ENCODE measurements at places on chromosomes 13 and 19. TPM values are rescaled to one million over a fixed set of nuclear protein-coding genes. Genes with fewer than 3 reads are reported as not detected.

- peak; percentile 30 for DNase-seq
These were observed 1.7 kb upstream of the SLITRK5 start for GRCh38 chr13:87669379-87669978.

GRCh38 chr13:39415008-39415802, 187.8 kb downstream of the LHFPL6 start:
- DNase-seq, result peak; percentile 50

GRCh38 chr13:46031581-46032263, 20.8 kb downstream of the ZC3H13 start:
- no peak for DNase-seq

GRCh38 chr19:19821366-19821951, at the start of gene ZNF506:
Gene ZNF506 (minus strand): TSS chr19:19821750. CDS start chr19:19821603, 147 bp downstream.
- DNase-seq, result peak; percentile 97

GRCh38 chr19:16624236-16624635, 3.8 kb downstream of the MED26 start:
- DNase-seq, result no peak

GRCh38 chr13:25286308-25286968, 850 bp downstream of the MTMR6 start:
- DNase-seq, result no peak

- no peak for DNase-seq
These were observed 6.0 kb downstream of the FAM187B start for GRCh38 chr19:35222373-35223015.

- DNase-seq, result no peak
These were observed 43.9 kb downstream of the RCBTB2 start for GRCh38 chr13:48488995-48489394.

- no peak for DNase-seq
These were observed 9.1 kb downstream of the CDADC1 start for GRCh38 chr13:49256841-49257240.

DNA sequence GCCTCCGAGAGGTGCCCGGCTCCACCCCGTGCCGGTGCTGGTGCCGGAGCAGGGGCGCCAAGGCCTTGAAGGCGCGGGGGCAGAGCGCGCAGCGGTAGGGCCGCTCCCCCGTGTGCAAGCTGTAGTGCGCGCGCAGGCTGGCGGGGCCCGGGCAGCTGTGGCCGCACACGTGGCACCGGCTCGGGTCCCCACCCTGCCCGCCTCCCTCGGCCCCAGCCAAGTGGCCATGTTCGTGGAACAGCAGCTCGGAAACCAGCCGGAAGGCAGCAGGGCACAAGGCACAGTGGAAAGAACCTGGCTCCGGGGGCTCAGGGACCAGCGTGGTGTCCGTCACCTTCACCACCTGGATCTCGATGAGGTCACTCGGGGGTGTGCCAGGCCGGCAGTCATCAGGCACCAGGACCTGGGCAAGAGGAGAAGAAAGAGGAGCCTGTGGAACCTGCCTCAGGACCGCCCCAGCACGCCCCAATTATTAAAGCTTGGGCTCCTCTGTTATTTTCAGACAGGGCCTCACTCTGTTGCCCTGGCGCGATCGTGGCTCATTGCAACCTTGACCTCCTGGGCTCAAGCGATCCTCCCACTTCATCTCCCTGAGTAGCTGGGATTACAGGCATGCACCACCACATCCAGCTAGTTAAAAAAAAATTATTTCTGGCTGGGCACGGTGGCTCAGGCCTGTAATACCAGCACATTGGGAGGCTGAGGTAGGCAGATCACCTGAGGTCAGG, 2.0 kb downstream of the ZNF784 start:
- DNase-seq, result no peak

- no peak for DNase-seq
These were observed 15.5 kb downstream of the SLC25A30 start for GRCh38 chr13:45402641-45403040.

DNA sequence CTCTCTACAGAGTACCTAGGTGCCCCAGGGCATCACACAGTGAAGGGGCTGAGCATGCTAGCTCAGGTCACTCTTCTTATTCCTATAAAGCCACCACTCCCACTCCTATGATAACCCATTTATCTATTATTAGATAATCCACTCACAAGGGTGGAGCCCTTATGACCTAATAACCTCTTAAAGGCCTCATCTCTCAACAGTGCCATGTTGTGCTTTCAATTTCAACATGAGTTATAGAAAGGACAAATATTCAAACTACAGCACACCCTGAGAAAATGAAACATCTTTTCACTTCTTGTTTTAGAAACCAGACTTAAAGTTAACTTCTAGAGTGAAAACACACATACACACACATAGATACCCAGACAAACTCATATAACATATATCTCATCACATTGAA, 1494.9 kb upstream of the MIR17HG start:
- DNase-seq, result no peak

- peak; percentile 74 for DNase-seq
These were observed 3.9 kb upstream of the ZNF135 start for GRCh38 chr19:58054901-58055874.

DNA sequence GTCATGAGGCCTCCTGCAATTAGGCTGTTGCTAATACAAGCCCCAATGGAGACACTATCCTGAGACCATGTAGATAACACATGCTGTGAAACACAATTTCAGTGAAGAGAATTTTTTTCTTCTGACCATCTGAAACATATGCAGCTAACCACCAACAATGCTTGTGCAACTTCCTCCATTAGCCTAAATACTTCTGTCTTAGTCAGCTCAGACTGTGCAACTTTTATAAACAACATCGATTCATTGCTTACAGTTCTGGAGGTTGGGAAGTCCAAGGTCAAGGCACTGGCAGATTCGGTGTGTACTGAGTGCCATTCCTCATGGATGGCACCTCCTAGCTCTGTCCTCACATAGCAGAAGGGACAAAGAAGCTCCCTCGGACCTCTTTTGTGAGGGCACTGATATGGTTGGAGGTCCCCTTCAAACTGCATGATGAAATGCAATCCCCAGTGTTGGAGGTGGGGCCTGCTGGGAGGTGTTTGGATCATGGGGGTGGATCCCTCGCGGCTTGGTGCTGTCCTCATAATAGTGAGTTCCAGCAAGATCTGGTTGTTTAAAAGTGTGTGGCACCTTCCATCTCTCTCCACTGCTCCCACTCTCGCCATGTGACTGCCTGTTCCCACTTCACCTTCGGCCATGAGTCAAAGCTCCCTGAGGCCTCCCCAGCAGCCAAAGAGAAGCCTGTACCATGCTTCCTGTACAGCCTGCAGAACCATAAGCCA, 27.7 kb downstream of the STK24 start:
- DNase-seq, result no peak

- DNase-seq, result no peak
These were observed 656 bp upstream of the ZNF324 start for GRCh38 chr19:58466089-58466759.

GRCh38 chr19:11205939-11206570, 8.7 kb upstream of the KANK2 start:
- DNase-seq, result no peak

DNA sequence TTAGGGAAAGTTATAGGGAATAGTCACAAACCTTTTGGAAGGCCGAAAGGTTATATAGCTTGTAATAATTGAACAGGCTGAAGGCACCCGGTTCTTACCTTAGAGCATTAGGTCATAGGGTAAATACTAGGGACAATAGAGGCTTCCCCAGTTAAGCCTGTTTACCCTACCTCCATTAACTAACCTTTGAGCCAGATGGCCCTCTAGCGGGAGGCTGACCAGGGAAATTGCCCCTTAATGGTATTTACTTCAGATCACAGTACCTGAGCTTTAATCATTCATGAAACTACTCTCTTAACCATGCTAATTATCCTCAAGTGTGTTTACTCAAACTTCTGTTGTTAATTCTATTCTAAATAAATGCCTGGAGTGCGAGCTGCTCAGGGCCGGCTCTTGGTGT, 20.4 kb upstream of the ZNF83 start:
- DNase-seq, result no peak

- DNase-seq, result no peak
These were observed 473.5 kb downstream of the GPC6 start for GRCh38 chr13:93700115-93700514.

DNA sequence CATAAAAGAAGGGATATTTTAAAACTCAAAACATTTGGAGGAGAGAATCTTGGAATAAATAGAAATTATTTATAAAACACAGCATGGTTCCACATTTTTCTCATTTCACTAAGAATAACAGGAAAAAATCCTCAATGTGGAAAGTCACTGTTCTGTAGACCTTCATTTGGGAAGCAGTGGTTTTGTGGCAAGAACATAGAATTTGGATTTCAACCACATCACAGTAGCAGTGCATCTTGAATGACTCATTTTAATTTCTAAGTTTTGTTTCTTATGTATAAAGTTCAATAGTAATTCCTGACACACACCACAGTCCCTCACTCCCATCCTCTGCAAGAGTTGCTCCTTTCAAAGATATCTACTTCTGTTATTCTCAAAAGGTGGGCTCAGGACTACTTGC, 264.0 kb downstream of the ENOX1 start:
- DNase-seq, result no peak

- no peak for DNase-seq
These were observed 451.0 kb upstream of the SLC10A2 start for GRCh38 chr13:103517066-103517767.

- no peak for DNase-seq
These were observed 703.8 kb downstream of the DIAPH3 start for GRCh38 chr13:59459972-59460371.

DNA sequence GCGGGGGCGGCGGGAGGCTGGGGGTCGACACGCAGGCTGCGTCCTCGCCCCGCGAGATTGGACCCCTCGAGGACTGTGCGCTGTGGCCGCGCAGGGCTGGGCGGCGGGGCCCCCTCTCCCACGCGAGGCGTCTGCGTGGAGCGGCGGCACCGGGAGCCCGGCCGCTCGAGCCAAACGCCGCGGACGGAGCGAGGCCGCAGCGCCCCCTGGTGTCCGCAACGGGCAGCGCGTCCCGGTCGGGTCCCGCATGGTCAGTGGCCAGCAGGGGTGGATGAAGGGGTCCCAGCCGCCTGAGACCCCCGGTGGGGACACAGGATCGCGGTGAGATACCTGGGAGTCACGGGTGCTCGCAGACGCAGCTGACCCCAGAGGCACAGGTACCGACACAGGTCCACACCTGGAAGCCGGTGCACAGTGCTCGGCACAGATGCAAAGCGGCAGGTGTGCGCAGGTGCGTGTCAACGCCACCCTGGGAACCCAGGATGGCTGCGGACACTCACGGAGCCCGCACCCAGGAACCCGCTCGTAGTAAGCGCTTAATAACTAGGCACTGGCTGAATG, 2.1 kb upstream of the CIRBP start:
- DNase-seq, result peak; percentile 73

DNA sequence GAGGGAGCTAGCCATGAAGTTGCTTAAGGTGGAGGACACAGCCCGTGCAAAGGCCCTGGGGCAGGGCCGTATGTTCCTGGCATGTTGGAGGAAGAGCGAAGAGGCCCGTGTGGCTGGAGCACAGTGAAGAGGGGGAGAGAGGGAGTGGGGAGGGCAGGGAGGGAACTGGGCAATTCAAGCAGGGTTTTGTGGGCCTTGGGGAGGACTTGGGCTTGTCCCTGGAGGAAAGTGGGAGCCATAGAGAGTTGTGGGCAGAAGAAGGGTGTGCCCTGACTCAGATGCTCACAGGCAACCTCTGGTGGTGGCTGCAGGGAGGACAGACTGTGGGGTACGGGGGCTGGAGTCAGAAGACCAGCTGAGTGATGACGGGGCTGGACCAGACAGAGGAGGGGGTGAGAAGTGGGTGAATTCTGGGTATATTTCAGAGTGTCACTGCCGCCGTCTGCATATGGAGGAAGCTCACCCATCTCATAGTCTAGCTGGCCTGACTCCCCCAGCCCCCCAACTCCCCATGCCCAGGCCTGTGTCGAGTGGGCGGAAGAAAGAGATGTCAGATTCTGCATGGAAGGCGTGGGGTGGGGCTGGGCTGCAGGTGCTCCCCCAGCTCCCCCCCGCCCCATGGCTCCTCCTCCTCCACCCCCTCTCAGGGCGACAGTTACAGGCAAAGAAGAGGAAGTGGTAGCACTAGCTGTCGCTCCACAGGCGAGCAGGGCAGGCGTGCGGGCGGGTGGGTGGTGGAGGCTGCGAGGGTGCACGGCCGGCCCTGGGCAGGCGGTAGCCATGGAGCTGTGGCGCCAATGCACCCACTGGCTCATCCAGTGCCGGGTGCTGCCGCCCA, at the start of gene VAV1:
Gene VAV1, plus strand, starts transcription at position 681 of the 838 bp plus-strand sequence. Its CDS starts 100 bp downstream, at position 781.
- peak; percentile 46 for DNase-seq

DNA sequence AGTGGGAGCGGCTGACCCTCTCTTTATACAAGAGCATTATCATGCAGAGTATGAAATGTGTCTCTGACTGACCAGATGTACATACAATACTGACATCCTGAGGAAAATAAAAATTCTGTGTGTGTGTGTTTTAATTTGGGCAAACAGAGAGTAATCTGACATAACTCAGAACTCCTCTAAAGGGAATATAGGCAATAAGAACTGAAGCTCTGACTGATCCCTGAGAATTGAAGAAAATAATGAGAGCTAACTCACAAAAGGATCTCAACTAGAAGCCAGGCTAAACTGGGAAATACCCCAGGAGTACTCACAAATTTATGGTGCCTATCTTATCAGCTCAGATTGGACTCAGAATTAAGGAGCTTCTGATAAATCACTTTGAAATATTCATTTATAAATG, 539.9 kb downstream of the OLFM4 start:
- no peak for DNase-seq

DNA sequence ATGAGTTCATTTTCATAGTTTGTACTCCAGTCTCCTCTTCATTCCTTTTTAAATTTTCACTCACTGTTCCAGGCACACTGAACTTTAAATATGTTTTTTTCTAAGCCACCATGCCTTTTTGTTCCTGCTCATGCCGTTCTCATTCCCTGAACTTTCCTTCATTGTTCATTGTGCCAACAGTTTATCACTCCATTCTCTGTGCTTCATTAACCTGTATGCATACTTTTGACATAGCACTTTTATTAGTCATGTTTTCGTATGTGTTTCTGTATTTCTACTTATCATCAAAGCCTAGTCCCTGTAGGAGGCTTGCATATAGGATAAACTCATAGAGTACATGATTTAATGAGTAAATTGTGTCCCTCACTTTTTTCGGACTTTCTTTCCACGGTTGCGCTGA, 65.3 kb downstream of the PCDH20 start:
- no peak for DNase-seq

RFPL4AL1 gene
- not detected for total RNA-seq

NUP62 gene
- total RNA-seq, result 137 TPM

ZIC5 gene
- 52.6 TPM for total RNA-seq

EPS8L1 gene
- total RNA-seq, result 24.0 TPM

PRRG2 gene
- 3.5 TPM for total RNA-seq

PPM1N gene
- 8.1 TPM for total RNA-seq

THSD8 gene
- total RNA-seq, result 45.8 TPM

ZNF610 gene
- total RNA-seq, result 6.4 TPM

NKPD1 gene
- 0.17 TPM for total RNA-seq

COQ8B gene
- 42.0 TPM for total RNA-seq

KIRREL2 gene
- total RNA-seq, result 3.1 TPM

CARM1 gene
- total RNA-seq, result 113 TPM

MCF2L gene
- 17.0 TPM for total RNA-seq

SELENOW gene
- total RNA-seq, result 377 TPM

TSKS gene
- total RNA-seq, result 0.28 TPM

LYPD3 gene
- total RNA-seq, result 1.8 TPM

ZNF358 gene
- 41.5 TPM for total RNA-seq

Measured in H9 (cell line).